Fibroblast of lung (primary cell): ENCODE measurements at places on chromosomes 2 and 18.
A peak's percentile ranks its signal among the peaks of the same experiment; 100 is the strongest.

DNA sequence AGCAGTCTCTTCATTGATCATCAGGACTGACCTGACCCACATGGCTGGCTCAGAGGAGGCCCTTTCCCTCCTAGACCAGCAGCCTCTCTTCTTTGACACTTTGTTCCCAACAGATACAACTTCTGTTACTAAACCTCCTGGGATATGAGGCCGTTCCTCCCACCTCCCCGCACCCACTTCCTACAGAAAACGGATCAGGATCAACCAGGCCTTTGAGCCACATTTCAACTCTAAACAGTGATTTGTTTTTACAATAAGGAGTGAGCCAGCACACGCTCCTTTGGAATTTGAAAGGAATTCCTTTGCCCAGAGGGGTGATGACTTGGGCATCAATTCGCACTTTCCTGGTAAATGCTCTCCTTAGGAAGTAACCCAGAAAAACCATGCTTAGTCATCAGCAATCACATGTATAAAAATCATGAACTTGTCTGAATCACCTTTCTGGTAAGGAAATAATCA lies 180.4 kb downstream of the FAM124B start:
- peak; percentile 86 for DNase-seq

- no peak for DNase-seq
Observed at GRCh38 chr2:188473306-188473705, 181.6 kb downstream of the GULP1 start.

GRCh38 chr18:23433360-23433759 lies 19.7 kb upstream of the RIOK3 start:
- peak; percentile 16 for DNase-seq

GRCh38 chr18:11901826-11902438 lies 6.2 kb downstream of the MPPE1 start:
- no peak for DNase-seq

GRCh38 chr2:224563537-224563936 lies 21.6 kb downstream of the CUL3 start:
- DNase-seq = peak; percentile 62

GRCh38 chr2:98295275-98295674 lies 51.0 kb upstream of the CNGA3 start:
- no peak for DNase-seq

DNA sequence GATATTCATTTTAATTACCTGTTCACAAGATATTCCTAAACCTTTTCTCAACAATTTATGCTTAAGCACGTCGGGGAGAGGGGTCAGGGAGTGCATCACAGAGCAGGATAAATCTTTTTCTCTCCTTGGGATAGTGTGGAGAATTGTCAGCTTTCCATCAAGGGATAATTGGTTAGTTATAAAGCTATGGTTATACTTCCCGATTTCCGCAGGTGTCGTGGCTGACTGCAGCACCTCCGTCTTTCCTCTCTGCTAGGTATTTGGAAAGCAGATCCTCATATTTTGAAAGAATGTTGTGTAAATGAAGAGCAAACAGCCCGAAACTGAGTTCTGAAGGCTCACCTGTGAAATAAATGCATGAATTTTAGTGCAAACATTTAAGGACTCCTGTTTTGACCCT lies 778 bp downstream of the DYNC2LI1 start:
- no peak for DNase-seq
